ENCODE measurements at places on chromosomes 2 and 18.

- DNase-seq: no peak
Measured at GRCh38 chr2:96762529-96763311, 2.0 kb downstream of the CNNM4 start.

- DNase-seq: no peak
Measured at GRCh38 chr2:31429759-31430438, 15.4 kb upstream of the XDH start.

DNA sequence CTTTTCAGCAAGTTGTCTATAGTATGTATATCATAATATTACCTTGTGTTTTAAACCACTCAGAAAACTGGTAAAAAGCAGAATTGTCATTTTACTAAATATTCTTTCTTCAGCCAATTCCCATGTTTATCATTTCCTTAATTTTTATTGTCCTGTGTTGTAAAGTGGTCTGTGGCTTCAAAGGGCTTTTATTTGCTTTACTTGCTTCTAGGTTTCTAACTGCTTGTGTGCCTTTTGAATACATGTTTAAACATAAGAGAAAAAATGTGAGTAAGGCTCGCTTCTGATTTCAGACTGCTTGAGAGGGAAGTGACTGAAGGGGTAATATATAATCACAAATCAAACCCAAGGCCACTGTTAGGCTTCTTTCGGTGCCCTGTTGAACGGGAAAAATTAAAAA lies 407.5 kb upstream of the NRP2 start:
- no peak for DNase-seq

DNA sequence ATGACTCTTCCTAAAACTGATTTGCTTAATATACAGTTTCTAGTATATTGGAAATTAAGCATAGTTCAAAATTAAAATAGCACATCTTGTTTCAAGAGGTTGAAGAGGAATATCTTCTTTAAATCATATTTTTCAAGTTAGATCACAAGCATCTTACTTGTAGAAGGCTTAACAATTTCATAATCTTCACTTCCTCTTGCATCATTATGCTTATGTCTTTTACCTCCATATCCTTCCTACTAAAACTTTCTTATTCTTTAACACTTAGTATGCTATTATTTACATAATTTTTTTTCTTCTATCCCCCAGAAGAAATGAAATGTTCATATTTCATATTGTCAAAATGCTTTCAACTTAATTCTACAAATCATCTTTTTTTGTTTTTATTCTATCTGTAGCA lies 1354.9 kb upstream of the TMEFF2 start:
- DNase-seq: no peak

GRCh38 chr2:222358876-222359275 lies 60.1 kb upstream of the PAX3 start:
- DNase-seq: peak; percentile 23

GRCh38 chr2:11701751-11702301 lies 31.8 kb upstream of the NTSR2 start:
- DNase-seq: no peak

- no peak for DNase-seq
Measured at GRCh38 chr2:102434655-102435381, 11.9 kb downstream of the IL18RAP start.

DNA sequence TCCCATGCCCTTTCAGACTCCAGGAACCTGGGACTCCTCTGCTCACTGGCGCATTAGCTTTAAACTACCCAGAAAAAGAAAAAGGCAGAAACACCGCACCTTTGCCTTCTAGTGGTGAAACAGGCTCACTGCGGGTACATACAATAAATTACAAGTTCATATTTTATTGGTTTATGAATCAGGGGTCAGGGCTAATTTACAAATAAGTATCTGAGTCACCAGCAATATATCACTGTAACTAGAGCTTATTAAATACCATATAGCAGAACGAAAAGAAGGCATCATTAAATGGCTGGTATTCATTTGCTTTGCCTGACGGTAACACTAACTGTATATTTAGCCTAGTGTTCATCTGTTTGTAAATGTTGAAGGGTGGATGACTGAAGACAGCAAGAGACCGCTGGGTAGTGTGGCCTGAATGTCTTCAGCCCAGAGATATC lies 26.9 kb upstream of the DTNB start:
- DNase-seq: peak; percentile 15

- DNase-seq: peak; percentile 53
Measured at GRCh38 chr18:78238404-78239089, 741.1 kb upstream of the SALL3 start.

All from nephron progenitor cell (in vitro differentiated cells).